HCT116 (cell line): ENCODE measurements at places on chromosomes 6 and 20. TPM values are rescaled to one million over a fixed set of nuclear protein-coding genes. Genes with fewer than 3 reads are reported as not detected.

The AVP gene
- not detected for total RNA-seq

The DEFB124 gene
- not detected for total RNA-seq

- DNase-seq = no peak
Observed at GRCh38 chr20:12287575-12287974, 369.9 kb downstream of the BTBD3 start.

DNA sequence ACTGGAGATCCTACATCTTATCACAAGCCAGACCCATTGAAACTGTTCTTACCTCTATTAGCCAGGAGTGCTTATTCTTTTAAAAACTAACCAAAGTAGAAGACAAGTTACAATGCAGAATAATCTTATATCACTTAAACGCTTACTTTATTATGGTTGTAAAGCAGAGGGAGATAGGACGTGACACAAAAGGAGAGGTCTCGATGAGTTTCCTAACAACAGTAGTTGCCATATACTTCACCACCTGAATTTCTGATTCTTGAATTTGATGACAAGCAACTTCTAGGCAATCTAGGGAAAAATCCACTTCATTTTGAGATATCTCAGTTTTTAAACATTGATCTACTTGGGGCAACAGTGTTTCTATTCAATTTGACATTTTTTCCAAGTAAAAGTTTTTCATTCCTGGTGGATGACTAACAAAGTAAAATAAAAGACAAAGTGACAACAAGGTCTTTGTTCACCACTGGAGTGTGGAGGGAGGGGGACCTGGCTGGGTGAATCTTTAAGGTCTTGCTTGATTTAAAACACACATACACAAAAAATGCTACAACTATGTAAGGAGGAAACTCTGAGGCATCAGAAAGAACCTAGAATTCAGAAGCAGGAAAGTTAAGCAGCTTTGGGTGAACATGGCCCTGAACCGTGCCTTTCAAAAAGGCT is 110.9 kb downstream of the SMLR1 start:
- peak; percentile 36 for DNase-seq

The CCDC167 gene
- total RNA-seq = 27.8 TPM

The C4B gene
- 6.3 TPM for total RNA-seq
